ENCODE measurements at places on chromosomes 3 and 15. TPM values are rescaled to one million over a fixed set of nuclear protein-coding genes. Genes with fewer than 3 reads are reported as not detected.

DNA sequence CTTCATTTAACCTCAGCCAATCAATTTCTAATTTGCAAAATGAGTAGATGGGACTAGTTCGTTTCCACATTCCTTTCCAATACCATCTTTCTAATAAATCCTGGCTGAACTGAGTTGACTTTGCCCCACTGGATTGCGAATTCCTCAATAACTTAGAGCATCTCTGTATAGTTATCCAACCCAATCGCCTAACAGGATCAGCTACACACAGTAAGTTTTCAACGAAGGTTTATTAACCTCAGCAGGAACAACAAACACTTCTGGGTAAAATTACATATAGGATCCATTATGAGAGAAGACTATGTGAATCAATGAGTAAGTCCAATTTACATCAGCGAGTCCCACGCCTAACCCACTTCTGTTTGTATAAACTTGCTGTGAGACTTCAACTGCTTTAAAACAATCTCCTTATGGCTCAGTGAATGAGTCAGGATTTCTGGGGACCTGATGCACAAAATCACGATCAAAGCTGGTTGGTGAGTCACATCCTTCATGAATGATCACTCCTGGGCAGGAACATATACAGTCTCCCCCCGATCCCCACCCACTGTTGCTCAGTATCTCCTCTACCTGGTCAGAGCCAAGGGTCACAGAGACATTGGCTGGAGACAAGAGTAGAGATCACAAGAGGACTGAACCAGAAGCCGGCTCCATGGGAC is 142.8 kb downstream of the EDEM1 start:
- peak; percentile 66 for DNase-seq

DNA sequence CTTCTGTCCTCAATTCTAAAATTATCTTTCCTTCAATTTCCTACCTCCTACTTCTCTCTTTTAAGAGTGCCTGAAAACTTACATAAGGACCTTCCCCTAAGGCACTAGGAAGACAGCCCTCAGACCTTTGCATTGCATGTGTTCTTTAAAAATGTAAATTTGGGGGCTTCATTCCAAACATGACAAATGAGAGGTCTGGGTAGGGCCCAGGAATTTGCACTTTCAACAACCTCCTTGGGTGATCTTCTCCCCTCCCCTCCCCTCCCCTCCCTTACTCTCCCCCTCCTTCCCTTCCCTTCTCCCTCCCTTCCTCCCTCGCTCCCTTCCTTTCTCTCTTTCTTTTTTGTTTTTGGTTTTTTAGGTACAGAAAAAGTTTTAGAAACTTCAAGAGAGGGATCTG is 18.7 kb downstream of the USF3 start:
- no peak for DNase-seq

DNA sequence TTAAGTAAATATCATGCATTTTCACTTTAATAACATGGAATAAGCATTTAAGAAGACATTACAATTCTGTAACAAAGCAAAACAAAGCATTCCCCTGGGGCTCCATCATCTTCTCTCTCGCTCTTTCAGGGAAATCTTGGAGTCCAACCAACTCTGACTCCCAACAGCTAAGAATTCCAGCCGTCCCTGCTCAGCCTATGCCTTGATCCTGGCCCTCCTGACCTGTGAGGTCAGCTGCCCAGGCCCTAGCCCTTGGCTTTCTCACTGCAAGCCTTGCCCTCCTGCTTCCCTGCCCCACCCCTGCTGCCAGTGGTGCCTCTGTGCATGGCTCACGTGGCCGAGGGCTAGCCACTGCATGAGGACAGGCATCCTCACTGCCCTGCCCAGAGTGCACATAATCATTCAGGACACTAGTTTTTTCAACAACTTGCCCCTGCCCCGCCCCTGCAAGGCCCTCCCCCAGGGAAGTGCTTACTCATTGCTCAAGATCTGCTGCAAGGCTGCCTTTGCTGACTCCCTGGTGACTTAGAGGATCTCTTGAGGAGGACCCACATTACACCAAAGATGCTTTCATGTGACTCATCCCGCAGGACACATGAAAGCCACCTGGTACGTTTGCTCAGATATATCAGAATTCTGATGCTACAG is 37.6 kb downstream of the MTMR10 start:
- DNase-seq: peak; percentile 45

TNNC1 gene
- total RNA-seq: 8.3 TPM
